ENCODE measurements at places on chromosomes 3 and 15.

- no peak for DNase-seq
Observed at GRCh38 chr15:35168464-35168863, 83.4 kb upstream of the NANOGP8 start.

DNA sequence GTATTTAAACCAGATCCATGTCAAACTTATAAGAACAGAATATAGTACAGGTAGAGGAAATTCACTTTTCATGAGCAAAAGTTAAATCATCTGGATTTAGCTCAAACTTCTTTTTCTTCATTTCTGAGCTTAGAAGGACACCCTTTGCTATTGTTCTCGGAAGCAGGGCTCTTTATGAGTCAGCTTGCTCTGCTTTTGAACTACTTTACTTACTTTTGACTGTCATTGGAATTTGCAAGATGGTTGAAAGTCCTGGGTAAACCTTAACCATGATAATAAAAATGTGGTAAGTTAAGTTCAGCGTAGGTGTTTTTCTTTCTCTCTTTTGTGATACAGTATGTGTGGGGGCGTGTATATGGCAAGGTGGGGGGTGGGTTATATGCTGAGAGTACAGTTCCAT lies 312.7 kb upstream of the DPH6 start:
- no peak for DNase-seq

- DNase-seq: no peak
Observed at GRCh38 chr15:27414168-27414870, 443.3 kb downstream of the GABRG3 start.

DNA sequence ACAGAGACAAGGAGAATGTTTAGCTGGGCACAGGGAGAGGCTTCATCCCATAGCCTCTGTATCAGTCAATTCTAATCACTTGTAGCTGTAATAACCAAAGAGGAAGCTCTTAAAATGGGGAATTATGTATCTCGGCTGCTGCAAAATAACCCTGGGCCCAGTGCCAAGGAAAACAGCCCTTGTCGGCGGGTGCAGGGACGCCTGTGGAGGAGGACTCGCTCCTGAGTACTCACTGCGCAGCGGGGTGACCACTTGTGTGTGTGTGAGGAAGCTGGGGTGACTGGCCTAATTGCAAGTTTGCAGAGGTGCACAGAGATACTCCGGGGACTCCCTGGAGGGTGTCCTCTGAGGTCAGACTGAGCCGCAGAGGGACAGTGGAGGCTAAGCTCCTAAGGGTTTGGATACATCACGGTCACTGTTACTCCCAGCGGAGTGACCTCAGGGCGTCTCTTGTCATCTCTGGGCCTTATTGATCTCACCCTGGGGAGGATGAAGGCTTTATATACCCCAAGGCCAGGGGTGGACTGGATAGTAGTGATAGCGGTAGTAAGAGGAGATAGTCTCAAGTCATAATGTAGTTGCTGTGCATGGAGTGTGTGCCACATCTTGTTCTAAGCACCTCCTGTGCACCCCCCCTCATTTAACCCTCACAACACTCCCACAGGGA lies 37.2 kb downstream of the SLC6A6 start:
- no peak for DNase-seq

- DNase-seq: no peak
Observed at GRCh38 chr3:122982216-122983185, 45.1 kb downstream of the SEMA5B start.

- DNase-seq: no peak
Observed at GRCh38 chr15:50106457-50106856, 12.6 kb downstream of the ATP8B4 start.

- no peak for DNase-seq
Observed at GRCh38 chr3:139762302-139762701, 84.5 kb upstream of the NMNAT3 start.

DNA sequence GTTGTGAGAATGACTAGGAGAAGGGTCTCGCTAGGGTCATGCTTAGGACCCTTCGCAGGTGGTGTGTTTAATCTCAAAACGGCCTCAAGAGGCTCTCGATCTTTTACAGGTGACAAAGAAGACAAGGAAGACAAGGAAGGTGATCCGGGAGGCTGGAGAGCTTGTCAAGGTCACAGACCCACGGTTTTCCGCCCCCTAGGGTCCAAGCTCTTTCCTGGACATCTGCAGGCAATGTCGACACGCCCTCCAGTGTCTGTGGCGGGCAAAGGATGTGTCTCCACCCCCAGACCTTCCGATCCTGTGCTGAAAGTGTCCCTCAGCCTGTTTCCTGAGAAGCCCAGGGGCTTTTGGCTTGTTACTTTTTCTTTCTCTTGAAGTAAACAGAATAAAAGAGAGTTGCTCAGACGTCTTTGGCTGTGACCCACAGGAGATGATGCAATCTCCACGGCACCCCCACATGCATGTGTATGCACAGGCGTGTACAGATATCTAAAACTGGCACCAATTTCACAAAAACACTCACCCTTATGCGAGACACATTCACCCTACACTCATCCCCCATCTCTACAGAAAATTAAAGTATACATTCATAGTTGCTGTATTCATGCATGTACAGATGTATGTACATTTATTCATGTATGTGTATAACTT lies 108.8 kb downstream of the KLF13 start:
- DNase-seq: peak; percentile 89

- no peak for DNase-seq
Observed at GRCh38 chr3:118859950-118860349, 174.7 kb downstream of the IGSF11 start.

- DNase-seq: no peak
Observed at GRCh38 chr3:181932039-181932438, 220.3 kb downstream of the SOX2 start.

DNA sequence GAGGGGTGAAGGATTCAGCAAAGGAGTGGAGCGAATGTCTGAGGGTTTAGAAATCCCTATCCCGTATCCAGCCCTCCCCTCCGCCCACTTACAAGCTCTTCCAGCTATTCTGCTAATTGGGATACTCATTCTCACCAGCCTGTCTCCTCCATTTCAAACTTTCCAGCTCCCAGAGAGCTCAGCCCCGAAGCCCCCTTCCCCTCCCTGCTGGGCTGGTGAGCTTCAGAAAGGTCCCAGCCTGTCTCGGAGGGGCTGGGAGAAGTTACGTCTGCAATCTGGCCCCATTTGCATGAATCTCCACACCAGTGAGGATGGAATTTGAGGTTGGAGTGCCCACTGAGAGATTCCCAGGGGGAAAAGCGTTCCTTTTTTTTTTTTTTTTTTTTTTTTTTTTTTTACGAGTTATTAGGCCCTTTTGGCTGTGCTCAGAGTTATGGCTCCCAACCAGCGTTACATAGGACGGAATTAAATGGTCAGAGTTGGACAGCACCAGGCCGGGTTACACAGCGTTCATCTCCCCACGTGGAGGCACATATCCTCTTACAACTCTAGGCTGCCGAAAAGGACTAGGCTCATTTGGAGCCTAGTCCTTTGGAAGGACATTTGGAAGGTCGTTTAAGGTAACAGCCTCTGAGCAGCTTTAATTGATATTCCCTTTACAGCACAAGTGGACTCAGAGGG lies 34.6 kb downstream of the FGD5 start:
- DNase-seq: no peak

GRCh38 chr15:52385670-52386069 lies 90.1 kb upstream of the MYO5C start:
- no peak for DNase-seq

DNA sequence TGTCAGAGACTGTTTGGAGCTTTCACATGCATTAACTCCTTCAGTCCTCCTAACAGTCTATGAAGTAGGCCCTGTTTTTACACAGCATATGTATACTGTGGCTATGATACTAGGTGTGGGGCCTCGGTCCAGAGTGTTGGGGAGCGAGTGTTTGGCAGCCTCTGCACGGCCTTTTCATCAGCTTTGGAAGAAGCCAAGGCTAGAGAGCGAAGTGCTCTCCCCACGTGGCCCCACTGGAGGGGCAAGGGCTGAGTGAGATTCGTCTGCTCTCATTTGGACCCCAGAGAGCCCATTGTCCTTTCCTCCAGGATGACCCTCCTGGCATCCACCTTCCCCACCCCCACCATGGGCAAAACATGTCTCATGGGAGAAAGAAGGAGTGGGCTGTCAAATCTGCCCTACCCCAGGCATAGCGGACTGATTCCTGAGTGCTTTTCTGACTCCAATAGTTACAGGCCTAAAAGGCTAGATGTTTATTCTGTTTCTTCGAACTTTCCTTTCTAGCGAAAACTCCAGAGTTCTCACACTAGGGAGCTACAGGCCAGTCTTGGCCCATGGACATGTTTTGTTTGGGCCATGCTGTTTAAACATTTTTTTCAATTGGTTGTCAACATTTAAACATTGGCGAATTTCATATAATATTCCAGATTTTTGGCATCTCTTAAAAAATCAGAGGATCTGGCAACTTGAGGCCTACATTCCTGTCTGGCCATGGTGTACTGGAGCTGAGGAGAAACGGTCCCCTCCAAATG lies 76.0 kb downstream of the EEFSEC start:
- DNase-seq: no peak

Measured in CD4-positive, alpha-beta T cell treated with Interleukin-17A for 1 hour (primary cell).